Aortic smooth muscle cell (primary cell): ENCODE measurements at places on chromosomes 16 and 17. TPM values are rescaled to one million over a fixed set of nuclear protein-coding genes. Genes with fewer than 3 reads are reported as not detected.

Gene KRT28
- not detected in 2 replicates for total RNA-seq

Gene HID1
- total RNA-seq, result 1.3 and 1.5 TPM in 2 replicates

Gene CSH2
- total RNA-seq, result not detected in 2 replicates

Gene TBC1D28
- not detected in 2 replicates for total RNA-seq

Gene CD300C
- total RNA-seq, result 0.13 TPM in 1 of 2 replicates, not detected in the other

Gene OXLD1
- 24.6 and 37.7 TPM in 2 replicates for total RNA-seq

Gene SLC16A5
- total RNA-seq, result 1.1 and 1.5 TPM in 2 replicates

Gene WFDC1
- total RNA-seq, result 29.6 and 32.1 TPM in 2 replicates

Gene OR1F1
- not detected in 2 replicates for total RNA-seq

Gene GNG13
- total RNA-seq, result not detected in 2 replicates

Gene ATP2C2
- total RNA-seq, result 0.06 TPM in 1 of 2 replicates, not detected in the other

Gene AANAT
- total RNA-seq, result not detected in 2 replicates

Gene CDH5
- 9.6 and 16.1 TPM in 2 replicates for total RNA-seq

Gene ADAP2
- 0.79 and 1.3 TPM in 2 replicates for total RNA-seq

Gene TMC5
- 0.12 and 0.79 TPM in 2 replicates for total RNA-seq

Gene LITAFD
- not detected in 2 replicates for total RNA-seq

Gene NPIPB4
- 11.6 and 28.8 TPM in 2 replicates for total RNA-seq

Gene CLEC3A
- total RNA-seq, result not detected in 2 replicates

Gene KRT33A
- total RNA-seq, result not detected in 2 replicates

Gene TBC1D3G
- total RNA-seq, result not detected in 2 replicates

Gene LLGL1
- 27.3 and 29.3 TPM in 2 replicates for total RNA-seq

Gene TMC8
- total RNA-seq, result not detected in 2 replicates

Gene TEKT5
- total RNA-seq, result 0.12 TPM in 1 of 2 replicates, not detected in the other

Gene FAM83G
- 7.4 and 9.1 TPM in 2 replicates for total RNA-seq

Gene KRT31
- not detected in 2 replicates for total RNA-seq

Gene MT1A
- total RNA-seq, result 0.44 TPM in 1 of 2 replicates, not detected in the other

Gene TUBG2
- total RNA-seq, result 6.5 and 9.3 TPM in 2 replicates

Gene TMEM114
- not detected in 2 replicates for total RNA-seq

Gene LCAT
- total RNA-seq, result 6.0 and 8.2 TPM in 2 replicates

Gene SSTR5
- 0.12 TPM in 1 of 2 replicates, not detected in the other for total RNA-seq

Gene KRTAP2-1
- total RNA-seq, result not detected in 2 replicates

Gene HP
- total RNA-seq, result not detected in 2 replicates

Gene ATP2A3
- total RNA-seq, result 0.79 and 2.0 TPM in 2 replicates

Gene SEZ6
- not detected in 2 replicates for total RNA-seq

Gene HES7
- total RNA-seq, result 0.12 TPM in 1 of 2 replicates, not detected in the other

Gene ZNF750
- not detected in 2 replicates for total RNA-seq

Gene PTX4
- total RNA-seq, result 0.06 TPM in 1 of 2 replicates, not detected in the other

Gene KIF18B
- total RNA-seq, result 1.7 and 2.6 TPM in 2 replicates

Gene NPIPA3
- 1.3 and 1.7 TPM in 2 replicates for total RNA-seq

Gene C1QTNF8
- total RNA-seq, result 0.06 and 0.13 TPM in 2 replicates

Gene KRT24
- not detected in 2 replicates for total RNA-seq

Gene KRT27
- not detected in 2 replicates for total RNA-seq

Gene C16orf92
- total RNA-seq, result not detected in 2 replicates

Gene PPP1R27
- not detected in 2 replicates for total RNA-seq

Gene PMFBP1
- total RNA-seq, result under 0.01 and 0.06 TPM in 2 replicates

Gene SLC5A11
- not detected in 2 replicates for total RNA-seq

Gene CCL11
- not detected in 2 replicates for total RNA-seq

Gene CRHR1
- not detected in 2 replicates for total RNA-seq

Gene ALDOA
- total RNA-seq, result 439 and 543 TPM in 2 replicates

Gene CSH1
- total RNA-seq, result not detected in 2 replicates
